ENCODE measurements at places on chromosomes 11 and 22.

DNA sequence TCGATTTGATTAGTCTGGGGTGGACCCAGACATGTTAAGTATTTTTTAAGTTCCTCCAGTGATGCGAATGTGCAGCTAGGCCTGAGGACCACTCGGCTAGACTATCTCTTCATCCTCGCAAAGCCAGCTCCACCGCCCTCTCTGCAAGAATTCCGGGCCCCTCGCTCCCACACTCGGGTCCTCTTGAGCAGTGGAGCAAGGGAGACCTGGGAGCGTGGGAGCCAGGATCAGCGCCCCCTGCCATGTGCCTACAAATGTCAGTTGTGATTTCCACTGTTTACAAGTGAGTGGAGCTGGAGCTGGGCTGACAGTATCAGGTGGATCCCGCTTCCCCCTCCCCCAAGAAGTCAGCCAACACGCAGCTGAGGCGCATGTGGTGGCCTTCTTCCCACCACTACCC, 6.7 kb downstream of the B3GNT6 start:
- DNase-seq, result no peak

DNA sequence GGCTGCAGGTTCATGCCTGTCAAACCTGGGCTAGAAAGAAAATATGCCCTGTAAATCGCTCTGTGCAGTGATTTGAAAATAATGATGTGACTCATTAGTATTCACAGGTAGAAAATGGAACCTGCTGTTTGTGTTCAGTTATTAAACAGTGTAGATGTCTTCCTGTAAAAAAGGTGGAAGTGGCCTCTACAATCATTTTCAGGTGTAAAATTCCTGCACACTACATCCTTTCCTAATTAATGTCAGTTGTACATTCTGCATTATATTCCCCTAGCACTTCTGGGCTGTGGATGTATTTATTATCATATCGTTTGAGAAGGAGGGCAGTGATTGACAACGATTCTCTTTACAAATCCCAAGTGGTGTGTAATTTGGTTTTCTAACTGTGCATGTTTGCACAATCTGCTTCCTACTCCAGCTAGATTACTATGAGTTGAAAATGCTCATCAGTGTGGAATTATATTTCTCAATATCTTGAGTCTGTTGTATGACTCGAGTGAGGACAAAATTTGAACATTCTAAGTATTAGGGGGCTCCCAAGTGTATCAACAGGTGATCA, 454.0 kb upstream of the DDI1 start:
- DNase-seq, result no peak

DNA sequence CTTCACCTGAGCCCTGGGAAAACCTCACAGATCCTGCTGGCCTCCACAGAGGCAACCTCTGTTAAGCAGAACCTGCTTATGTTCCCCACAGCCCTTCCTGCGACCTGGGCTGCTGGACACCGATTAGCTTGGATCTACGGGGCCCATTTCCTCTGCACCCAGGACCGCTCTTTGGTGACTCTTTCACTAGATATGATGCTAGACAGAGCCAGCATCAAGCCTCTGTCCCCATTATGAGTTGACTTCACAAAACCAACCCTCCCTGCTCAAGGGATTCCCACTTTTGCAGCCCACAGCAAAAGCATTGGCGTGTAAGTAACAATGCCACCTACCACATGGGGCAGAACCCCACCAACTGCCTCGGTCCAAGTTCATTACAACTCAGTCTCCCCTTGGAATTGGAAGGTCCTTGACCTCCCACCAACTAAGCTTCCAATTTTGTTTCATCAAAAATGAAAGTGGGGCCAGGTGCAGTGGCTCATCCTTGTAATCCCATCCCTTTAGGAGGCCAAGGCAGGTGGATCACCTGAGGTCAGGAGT, 15.2 kb upstream of the TMPRSS4 start:
- DNase-seq, result no peak

- DNase-seq, result no peak
Measured at GRCh38 chr11:82791779-82792178, 58.1 kb upstream of the FAM181B start.

DNA sequence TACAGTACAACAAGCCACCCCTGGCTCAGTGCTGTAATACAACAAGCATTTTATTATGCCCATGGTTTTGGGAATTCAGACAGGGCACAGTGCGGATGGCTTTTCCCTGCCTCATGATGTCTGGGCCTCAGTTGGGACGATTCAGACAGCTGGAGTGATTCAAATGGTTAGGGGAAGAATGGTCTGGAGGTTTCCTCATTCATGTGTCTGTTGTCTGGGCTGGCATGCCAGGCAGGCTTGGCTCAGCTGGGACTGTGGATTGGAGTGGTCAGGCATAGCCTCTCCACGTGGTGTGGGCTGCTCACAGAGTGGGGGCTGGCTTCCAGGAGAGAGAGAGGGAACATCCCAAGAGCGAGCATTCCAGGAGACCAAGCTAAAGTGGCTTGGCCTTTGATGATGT, 164.4 kb downstream of the C11orf91 start:
- no peak for DNase-seq

DNA sequence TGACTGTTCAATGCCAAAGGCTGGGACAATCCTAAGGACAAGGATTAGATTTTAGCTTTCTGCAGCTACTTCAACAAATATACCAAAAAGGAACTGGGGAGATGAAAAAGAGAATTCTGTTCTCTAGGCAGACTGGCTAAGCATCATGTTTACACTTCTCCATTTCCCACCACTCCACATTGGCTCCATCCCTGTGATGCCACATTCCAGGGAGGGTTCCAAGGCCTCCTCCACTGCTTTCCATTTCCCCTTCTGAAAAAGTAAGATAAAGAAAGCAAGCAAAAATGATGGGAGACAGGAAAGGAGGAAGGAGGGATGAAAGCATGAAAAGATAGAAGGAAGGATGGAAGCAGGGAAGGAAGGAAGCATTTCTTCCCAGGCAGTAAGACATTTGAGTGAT, 315.8 kb downstream of the BLID start:
- no peak for DNase-seq
